ENCODE measurements at places on chromosomes 3 and 15.

GRCh38 chr3:45367453-45367871 is 20.9 kb upstream of the LARS2 start:
- no peak for DNase-seq

DNA sequence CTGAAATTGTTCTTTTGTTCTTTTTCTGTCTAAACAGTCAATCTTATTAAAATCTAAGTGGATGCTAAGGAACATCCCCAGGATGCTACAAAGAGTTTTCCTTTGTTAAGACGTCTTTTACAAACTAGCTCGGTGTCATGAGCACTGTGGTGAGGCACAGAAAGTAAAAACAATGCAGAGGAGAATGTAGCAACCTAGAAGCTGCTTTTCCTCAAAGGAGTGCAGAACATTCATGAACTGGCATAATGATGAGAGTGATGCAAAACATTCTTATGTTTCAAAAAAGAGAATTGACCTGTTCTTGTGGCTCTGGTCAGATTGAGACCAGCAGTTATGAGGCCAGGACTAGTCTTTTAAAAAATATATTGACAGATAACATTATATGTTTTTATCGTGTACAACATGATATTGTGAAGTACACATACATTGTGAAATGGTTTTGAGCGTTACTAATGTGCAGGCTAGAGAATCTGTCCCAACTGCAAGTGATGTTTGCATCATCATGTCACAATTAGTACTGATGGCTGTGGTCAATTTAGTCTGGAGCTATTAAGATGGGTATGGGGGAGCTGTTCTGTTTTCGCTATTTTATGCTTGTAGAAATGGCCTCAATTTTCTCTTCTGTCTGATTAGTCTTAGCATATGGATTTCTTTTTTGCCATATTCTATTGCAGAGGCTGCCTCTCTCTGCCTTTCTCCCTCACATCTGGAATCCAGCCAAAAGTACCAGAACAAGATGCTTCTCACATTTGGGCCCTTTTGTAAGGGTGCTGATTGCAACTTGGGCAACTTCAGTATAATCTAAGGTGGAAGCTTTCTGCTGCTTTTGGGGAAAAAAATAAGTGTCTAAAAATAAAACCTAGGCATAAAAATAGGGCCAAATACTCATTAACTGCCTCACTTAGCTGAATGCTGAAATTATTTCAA is 50.2 kb downstream of the HHLA2 start:
- no peak for DNase-seq

DNA sequence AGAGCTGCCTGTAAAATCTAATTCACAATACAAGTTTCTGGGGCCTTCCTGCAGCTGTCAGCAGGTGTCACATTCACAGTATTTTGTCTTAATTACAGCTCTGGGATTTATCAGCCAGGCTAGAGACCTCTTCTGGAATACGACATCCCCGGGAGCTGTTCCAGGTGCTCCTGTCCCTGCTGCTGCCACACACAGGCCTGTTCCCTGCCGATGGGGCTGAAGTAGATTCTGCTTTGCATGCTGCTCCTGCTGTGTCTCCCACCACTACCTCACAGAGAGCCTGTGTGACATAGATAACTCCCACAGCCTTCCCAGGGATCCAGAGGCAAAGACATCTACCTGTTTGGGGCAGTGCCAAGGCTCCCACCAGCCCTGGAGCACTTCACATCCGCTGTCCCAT is 20.4 kb downstream of the COLQ start:
- no peak for DNase-seq

- peak; percentile 69 for DNase-seq
Measured at GRCh38 chr15:89998141-89998661, 2.9 kb upstream of the ZNF710 start.

DNA sequence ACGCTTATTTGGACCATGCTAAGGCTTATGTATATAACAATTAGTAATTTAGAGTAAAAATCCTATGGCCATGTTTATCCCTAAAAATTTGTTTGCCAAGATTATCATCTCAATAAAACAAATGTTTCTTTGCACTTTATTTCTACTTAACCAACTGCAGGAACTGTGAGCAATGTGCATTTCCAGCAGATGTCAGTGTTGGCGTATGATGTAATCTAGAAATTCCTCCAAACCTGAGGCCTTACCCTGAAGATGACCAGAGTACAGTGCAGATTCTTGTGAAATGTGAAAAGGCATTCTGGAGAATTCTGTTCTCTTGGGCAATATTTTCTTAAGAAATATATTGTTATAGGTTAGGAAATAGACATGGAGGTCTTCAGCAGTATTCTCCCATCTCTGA is 205.9 kb downstream of the MBNL1 start:
- peak; percentile 52 for DNase-seq

GRCh38 chr3:12886736-12887135 is 45.4 kb upstream of the RPL32 start:
- no peak for DNase-seq

GRCh38 chr3:100352296-100353231 is 18.0 kb downstream of the NIT2 start:
- DNase-seq = no peak

DNA sequence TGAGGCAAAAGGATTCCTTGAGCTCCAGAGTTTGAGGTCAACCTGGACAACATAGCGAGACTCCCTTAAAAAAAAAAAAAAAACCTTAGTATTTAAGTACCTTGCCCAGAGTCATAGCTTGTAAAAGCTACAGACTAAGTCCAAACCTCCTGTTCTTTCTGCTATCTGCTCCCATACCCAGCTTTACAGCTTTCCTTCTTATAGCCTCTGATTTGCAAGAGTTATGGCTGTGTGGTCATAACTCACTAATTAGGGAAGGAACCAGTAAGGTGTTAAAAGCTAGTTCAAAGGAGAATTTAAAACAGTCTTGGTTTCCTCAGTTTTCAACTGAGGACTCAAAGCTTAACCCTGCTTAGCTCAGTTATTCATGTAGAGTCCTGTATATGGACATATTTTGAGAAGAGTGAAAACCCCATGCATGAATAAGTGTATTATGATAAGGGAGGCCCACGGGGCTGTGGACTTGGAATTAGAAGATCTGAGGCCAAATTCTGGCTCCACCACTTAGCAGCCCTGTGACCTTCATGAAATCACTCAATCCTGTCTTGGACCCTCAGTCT is 135.5 kb upstream of the SMAD3 start:
- DNase-seq = peak; percentile 23

- no peak for DNase-seq
Measured at GRCh38 chr3:25940935-25941334, 151.0 kb downstream of the OXSM start.

DNA sequence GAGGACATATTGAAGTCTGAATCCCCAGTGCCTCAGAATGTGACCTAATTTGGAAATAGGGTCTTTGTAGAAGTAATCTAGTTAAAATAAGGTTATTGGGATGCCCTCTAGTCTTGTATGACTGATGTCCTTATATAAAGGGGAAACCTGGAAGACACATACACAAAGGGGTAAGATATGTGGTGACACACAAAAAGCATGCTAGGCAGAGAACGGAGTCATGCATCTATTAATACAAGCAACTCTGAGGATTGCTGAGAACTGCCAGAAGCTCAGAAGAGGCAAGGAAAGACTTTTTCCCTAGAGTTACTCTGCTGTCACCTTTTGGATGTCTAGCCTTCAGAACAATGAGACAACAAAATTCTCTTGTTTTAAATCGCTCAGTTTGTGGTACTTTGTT is 58.1 kb upstream of the TMEM108 start:
- no peak for DNase-seq

GRCh38 chr3:130786306-130786705 is 39.7 kb upstream of the PIK3R4 start:
- no peak for DNase-seq

DNA sequence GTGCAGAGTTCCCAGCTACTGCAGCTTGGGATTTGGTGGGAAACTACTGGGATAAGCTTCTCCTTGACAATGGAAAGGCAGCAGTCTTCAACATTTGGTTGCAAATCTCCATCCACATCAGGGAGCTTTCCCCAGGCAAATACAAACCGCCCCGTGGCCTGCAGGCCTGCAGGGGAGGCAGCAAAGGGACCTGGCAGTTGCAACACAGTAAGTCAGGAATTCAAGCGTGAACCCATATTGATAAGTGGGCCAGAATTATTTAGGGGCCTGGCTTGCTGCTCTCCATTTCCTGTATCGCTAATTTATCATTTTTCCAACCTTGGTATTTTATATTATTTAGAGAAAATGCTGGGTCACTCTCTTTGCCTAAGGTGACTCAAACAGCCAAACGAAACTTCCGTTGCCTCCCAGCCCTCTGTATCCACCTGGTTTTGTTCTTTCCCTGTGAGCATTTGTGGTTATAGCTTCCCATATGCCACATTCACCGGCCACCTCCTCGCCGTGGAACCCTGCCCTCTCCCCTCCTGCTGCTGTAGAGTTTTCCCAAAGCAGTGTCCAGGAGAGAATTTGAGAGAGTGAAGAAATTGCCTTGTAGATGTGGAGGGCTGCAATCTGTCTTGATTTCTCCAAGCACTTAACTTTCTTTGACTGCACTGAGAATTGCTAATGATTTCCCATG is 34.8 kb downstream of the B3GALNT1 start:
- no peak for DNase-seq

- no peak for DNase-seq
Measured at GRCh38 chr15:44971036-44971435, 14.5 kb downstream of the TERB2 start.

DNA sequence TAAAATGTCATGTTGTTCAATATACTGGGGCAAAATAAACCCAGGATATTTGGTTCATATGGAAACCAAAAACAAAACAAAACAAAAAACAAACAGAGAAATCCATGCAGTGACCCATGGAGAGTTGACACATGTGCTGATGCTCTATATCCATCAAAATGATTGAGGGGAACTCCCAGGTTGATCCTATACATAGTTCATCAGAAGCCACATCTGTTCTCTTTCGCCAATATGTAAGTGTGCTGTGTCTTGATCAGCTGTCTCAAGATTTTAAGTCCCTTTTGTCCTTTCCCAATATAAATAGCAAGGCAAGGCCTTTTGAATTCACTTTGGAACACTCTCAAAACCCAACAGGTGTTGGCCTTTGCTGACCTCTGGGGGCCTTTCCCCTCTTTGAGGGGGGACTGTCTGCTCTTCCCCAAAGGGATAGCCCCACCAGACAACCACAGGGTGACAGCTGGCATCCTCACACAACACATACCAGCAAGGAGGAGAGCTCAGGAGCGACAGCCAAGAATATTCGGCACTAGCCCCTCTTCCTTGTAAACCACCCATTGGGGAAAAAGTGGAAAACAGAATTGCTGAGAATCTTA is 209.4 kb upstream of the CD96 start:
- no peak for DNase-seq

DNA sequence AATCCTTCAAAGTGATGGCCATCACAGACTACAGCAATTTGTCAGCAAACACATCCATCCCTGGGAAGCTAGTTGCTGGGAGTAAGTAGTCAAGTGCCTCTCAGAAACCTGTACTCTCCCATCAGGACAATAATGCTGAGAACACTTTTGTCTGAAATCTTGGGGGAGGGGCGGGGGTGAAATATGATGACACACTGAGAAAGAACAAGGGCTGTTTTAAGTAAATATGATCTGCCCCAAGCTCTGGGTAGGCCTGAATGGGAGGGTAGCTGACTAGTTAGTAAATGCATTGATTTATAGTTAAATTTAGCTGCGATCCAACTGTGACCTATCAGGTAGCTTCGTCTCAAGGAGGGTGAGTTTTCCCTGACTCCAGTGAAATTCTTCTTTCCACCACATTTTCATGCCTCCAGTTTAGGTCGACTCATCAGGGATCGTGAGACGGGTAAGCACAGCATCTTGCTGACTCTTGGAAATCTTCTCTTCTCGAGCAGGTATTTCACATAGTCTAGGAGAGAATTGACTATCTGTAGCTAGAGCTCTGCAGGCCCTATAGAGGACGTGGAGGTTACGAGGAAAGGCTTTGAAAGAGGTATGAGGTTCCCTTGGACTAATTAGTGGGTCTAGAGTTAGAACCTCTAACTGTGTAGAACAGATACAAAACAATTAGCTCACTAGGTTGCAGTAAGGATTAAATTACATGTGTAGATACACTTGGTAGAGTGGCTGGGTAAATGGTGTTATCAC is 213.4 kb upstream of the SLC2A2 start:
- DNase-seq = no peak

- no peak for DNase-seq
Measured at GRCh38 chr15:38090223-38090622, 155.8 kb downstream of the TMCO5A start.

GRCh38 chr3:13420831-13421765 is 976 bp upstream of the NUP210 start:
- DNase-seq = no peak

DNA sequence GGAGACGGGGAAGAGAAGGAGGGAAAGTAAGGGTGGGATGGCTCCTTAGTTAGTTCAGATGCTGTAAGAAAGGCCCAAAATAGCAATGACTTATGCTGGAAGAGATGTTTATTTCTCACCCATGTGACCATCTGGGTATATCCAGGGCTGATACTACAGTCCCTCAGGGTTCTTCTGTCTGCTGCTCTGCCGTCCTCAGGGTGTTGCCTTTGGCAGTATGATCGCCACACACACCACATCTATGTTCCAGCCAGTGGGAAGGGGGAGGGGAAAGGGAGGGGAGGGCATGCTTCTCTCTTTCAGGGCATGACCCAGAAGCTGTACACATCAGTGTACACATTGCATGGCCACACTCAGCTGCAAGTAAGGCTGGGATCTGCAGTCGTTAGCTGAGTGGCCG is 10.2 kb downstream of the CD276 start:
- DNase-seq = no peak

DNA sequence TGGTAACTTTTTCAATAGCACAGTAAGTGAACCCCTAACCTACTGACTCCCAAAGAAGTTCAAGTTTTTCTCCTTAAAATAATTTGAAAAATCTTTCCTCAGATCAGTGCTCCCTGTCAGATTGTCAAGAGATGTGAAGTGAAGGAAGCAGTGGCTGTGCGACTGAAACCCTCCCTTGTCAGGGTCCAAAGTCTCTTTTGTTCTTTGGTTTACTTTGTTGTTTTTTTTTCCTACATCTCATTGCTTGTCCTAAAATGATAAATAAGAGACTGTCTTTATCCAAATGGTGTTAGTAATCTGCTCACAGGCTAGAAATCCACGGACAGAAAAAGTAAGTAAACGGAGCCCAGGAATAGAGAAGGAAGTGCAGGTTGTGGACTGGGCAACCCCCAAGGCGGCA is 976 bp upstream of the DPPA4 start:
- DNase-seq = no peak

- no peak for DNase-seq
Measured at GRCh38 chr3:71421820-71422566, 161.5 kb downstream of the FOXP1 start.

GRCh38 chr3:23000371-23000770 is 202.8 kb upstream of the UBE2E2 start:
- DNase-seq = no peak

DNA sequence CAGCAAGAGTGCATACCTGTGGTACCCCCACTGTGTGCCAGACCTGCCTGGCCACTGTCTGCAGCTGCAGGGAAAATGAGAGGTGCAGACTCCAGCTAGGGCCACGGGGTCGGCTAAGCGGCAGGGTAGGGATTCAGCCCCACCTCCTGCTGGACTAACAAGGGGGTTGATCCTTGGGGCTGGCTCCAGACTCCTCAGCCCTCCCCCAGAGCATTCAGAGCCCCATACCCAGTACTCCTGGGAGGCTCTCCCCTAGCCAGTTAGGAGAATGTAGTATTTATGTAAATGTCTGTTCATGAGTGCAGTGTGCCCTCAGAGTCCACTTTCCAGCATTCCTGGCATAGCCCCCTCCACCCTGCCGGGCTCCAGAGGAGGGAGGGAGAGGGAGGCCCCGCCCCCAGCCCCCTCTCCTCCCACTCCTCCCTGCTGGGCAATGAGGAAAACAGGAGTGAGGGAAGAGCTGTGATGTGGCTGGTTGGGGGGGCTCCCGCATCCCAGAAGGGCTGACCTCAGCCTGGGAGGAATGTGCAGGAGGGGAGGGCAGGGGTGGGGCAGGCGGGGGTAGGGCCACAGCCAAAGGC is 4.5 kb upstream of the SEMA3B start:
- peak; percentile 100 for DNase-seq

GRCh38 chr3:71510510-71510909 is 73.0 kb downstream of the FOXP1 start:
- DNase-seq = no peak
